ENCODE measurements at places on chromosomes 16 and 17.
A peak's percentile ranks its signal among the peaks of the same experiment; 100 is the strongest.

DNA sequence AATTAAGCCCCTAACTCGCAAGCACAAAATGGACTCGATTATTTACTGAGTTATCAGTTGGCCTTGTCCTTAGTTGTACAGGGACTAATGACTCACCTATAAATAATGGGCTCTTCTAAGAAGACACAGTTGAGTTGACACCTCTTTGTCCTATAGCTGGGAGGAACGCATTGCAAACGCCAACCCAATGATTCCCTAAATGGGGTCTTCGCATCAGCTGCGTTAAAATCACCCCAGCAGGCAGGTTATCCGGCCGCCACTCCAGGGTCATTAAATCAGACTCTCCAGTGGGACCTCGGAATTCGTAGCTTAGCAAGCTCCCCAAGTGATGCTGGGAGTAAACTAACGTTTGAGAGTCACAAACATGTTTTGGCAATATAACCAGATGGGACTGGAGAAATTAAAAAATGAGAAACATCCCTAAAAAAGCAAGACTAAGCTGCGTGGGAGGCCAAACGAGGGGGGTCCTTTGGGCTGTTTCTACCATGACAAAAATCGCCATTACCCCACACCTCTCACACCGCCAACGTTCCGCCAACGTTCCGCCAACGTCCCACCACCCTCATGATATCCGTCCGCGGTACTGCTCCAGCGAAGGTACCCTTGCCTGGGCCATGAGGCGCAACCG lies 932 bp upstream of the NFE2L1 start:
- DNase-seq, result no peak

- no peak for DNase-seq
These were observed 1.1 kb downstream of the GLIS2 start for GRCh38 chr16:4316864-4317531.

GRCh38 chr17:2749784-2750181 lies 331 bp upstream of the CCDC92B start:
- DNase-seq, result peak; percentile 92

- DNase-seq, result no peak
These were observed 12.1 kb downstream of the NT5M start for GRCh38 chr17:17315142-17315821.

- DNase-seq, result no peak
These were observed 26.5 kb upstream of the CES5A start for GRCh38 chr16:55901566-55902217.

GRCh38 chr17:75806822-75807500 lies 22.4 kb downstream of the UNK start:
- no peak for DNase-seq

GRCh38 chr17:66720027-66720426 lies 114.9 kb upstream of the CACNG5 start:
- DNase-seq, result no peak

GRCh38 chr17:34652021-34652555 lies 72.7 kb downstream of the TMEM132E start:
- no peak for DNase-seq

DNA sequence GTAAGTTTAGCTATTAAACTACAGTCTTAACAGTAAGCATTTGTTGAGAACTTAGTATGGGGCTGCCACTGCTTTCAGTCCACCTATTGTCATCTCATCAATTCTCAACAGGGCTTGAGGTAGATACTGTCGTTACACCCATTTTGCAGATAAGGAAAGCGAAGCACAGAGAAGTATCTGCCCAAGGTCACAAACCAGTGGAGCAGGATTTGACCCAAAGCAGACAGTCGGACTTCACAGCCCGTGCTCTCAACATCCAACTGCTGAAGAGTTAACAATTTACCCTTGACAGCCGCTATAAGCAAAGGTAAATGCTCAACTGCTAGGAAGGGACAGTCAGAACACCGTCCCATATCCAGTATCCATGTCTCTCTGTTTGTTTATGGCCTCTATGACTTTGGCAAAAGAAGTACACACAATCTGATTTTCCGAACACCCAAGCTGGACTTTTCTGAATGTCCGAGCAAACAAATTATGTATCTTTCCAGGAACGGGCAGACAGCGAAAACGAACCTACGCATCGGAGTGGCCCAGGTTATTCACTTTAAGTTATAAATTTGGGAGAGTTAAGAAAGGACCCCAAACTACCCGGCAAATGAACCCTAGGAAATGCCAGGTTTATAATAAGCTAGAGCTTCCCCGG lies 1.2 kb downstream of the SIAH1 start:
- no peak for DNase-seq

DNA sequence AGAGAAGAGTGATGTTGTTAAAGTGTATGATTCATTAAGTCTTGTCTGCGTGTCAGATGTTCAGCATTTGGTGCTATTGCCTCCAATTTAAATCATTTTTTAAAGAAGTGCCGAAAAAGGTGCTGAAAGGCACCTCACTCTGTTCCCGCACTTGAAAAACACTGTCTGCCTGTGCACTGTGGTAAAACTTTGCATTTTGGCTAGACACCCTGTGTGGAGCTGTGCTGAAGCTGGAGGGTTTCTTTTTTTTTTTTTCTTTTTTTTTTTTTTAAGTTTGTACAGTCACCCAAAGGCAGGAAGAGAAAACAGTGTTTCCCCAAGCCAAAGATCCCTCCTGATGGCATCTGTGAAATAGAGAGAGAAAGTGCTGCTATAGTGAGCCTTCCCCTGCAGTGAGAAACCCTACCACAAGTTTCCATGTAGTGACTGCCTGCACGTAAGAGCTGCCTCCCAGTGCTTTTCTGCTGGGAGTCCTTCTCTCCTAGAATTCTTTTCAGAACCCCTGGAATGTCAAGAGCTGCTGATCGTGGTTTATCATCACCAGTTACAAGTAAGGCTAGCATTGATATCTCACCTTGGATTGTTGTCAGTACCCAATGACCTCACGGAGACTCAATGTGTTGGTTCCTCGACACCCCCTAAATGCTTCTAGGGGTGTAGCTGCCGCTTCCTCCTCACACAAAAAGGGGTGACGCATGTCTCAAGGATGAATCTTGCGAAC lies 116.0 kb upstream of the SOX9 start:
- no peak for DNase-seq

DNA sequence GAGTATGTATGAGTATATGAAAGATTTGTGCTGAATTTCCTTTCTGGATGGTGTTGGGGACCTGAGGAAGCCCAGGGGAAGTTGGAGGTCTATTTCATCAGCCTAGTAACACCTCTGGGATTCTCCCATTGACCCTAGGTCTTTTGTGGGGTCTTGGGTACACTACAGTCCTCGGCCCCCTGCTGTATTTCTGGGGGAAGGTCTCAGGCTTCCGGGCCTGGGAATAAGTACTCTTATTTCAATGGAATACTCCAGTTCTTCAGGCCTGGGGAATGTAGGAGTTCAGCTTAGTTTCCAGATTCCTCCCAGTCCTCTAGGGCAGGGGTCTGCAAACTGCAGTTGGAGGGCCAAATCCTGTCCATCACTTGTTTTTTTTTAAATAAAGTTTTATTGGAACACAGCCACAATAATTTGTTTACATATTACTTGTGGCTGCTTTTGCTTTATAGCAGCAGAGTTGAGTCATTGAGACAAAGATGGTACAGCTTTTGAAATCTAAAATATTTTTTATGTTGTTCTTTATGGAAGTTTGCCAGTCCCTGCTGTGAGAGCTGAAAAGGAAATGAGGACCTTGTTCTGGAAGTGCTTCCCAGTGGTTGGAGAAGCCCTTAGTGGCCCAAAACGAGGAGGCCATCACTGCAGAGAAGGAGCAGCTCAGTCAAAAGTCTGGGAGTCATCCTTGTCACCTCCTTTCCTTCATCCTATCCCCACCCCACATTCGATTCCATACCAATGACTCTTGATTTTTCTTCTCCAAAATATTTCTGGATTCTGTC lies 142.5 kb upstream of the HS3ST2 start:
- DNase-seq, result no peak

GRCh38 chr17:39001703-39002637 lies 34.8 kb upstream of the FBXO47 start:
- peak; percentile 92 for DNase-seq
